ENCODE measurements at places on chromosomes 1 and 21.

- DNase-seq: no peak
Measured at GRCh38 chr1:48266576-48266975, 44.1 kb downstream of the SLC5A9 start.

DNA sequence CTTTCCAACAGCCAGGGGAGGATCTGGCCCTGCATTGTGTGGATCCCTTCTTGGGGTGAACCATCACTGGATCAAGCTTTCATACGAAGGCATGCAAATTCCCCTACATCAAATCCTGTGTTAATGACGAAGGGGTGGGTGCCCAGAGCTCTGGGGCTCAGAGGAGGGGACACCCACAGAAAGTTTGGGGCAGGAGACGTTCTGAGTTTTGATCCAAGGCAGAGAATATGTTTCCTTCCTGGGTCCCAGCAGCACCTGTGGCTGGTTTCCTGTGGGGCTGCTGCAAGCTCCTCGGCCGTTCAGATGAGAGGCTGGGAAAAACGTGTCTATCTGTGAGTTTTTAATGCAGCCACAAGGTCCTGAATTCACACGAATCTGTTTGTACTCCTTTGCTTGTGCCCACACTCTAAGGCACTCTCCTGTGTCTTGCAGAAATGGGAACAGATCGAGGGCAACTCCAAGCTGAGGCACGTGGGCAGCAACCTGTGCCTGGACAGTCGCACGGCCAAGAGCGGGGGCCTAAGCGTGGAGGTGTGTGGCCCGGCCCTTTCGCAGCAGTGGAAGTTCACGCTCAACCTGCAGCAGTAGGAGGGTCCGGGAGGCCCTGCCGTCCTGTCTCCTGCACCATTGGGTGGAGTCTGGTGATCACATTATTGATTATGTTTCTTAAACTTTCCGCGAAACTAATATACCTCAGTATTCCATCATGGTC, 147.1 kb downstream of the PGBD5 start:
- DNase-seq: no peak

GRCh38 chr21:36757196-36757595, 58.3 kb downstream of the SIM2 start:
- no peak for DNase-seq

DNA sequence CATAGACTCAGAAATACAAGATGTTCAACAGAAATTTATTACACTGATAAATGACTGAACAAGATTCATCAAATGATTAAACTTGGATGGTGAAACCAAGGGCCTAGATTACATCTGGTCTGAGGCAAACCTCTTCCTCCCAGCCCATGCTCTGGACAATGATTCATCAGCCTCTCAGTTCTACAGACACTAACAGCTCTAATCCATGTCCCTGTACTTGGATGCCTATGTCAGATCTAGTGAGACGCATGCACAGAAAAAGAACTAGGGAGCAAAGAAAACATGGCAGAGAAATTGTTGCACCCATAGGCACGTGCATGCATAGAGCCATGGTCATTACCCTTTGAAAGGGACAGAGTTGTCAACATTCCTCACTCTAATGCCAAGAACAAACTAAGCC, 250.1 kb downstream of the KCNH1 start:
- DNase-seq: no peak

DNA sequence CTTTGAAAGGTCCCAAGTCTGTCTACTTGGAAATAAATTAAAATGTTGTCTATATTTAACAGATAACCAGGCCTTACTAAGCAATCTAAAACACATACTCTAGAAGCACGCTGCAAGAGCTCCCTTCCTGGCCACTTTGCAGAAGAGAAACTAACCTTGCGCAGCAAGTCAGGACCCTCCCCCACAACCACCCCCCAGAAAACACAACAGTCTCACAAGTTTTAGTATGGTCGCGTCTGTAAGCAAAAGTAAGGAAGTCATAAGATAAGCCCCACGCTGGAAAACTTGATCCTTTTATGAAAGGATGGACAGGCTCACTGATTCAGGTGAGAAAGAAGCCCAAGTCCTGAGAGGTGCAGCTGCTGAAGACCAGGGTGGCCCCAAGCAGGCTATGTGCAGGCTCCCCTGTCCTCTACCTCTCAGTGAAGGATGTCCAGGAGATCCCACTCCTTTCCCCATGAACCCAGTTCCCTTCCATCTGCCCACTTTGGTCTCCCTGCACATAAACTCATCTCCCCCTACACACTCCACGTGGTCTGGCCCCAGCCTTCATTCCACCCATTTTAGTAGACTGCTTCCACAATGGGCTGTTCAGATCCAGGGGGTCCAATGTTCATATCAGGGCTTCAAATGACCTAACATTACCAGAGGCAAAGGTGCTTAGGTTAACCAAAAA, 23.8 kb downstream of the HIVEP3 start:
- DNase-seq: no peak

GRCh38 chr1:66247415-66248208, 286.3 kb upstream of the SGIP1 start:
- DNase-seq: no peak

DNA sequence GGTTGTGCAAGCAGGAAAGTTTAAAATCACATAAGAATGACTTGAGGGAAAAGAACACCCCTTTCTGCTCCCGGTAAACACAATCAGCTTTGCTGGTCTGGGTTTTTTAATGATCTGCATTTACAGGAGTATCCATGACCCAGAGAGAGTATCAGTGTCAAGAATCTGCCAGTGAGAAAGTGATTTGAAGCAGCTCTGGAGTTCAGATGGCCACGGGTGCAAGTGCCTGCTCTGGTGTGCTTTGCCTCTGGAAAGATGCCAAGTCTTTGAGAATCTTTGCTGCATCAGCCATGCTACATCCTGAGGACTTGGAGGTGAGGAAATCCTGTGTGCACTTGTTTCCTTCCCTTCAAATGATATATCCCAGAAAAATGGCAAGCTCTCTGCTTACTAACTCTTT, 18.6 kb upstream of the MYSM1 start:
- no peak for DNase-seq

- no peak for DNase-seq
Measured at GRCh38 chr1:153866045-153866850, 56.5 kb downstream of the GATAD2B start.

- no peak for DNase-seq
Measured at GRCh38 chr1:8456308-8456912, 138.5 kb downstream of the SLC45A1 start.

DNA sequence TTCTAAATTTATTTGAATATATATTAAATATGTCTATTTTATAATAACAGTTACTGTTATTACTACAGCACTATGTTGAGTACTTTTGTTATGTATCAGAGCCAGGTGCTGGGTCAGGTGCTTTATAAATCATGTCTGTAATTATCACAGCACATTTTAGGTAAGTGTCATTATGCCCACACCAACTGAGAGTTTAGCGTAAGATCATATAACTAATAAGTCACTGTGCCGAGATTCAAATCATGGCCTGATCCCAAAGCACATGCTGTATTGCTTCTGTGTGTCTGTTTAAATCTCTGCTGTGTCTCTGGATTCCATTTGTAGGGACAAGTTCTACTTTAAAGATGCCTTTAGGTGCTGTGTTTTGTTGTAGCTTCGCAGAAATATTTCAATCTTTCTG, 1.9 kb downstream of the GPSM2 start:
- DNase-seq: no peak

DNA sequence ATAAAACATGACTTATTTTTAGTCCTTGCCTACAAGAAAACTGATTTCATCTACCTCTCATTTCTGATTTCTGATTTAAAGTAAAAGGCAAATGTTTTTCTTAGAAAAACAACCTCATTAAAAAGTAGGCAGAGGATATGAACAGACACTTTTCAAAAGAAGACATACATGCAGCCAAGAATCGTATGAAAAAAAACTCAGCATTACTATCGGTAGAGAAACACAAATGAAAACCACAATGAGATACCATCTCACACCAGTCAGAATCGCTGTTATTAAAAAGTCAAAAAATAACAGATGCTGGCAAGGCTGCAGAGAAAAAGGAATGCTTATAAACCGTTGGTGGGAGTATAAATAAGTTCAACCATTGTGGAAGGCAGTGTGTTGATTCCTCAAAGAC, 16.2 kb downstream of the ODR4 start:
- no peak for DNase-seq

GRCh38 chr1:5150191-5150590, 495.8 kb downstream of the AJAP1 start:
- no peak for DNase-seq

GRCh38 chr1:159100589-159100988, 24.0 kb upstream of the AIM2 start:
- no peak for DNase-seq

- DNase-seq: no peak
Measured at GRCh38 chr21:29504751-29505321, 206.1 kb downstream of the BACH1 start.

- no peak for DNase-seq
Measured at GRCh38 chr1:41618871-41619270, 134.4 kb upstream of the EDN2 start.

DNA sequence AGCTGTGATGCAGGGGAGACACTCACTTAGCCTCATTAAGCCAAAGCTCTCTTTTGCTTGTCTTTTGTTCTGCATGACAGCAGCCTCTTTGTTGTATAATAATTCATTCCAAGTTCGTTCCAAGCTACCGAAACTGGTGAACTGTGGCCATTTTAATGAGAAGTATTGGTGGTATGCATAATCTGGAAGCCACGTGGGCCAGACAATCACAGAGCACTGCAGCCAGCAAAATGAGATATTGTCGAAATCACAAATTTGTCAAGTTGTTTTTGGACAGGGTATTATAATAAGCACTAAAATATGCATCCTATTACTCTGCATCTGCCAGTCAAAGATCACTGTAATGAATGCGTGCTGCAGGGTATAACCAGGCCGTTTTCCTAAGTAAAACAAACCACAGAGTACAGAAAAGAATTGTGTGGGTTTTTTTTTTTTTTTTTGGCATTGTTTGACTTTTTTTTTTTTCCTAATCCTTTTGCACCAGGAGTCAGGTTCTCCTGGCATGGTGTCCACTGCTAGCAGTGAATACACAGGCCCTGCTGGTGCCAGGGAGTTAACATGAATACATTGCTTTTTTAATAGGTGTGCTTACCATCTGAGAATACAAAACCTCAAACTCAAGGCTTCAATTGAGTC, 423.9 kb downstream of the PTBP2 start:
- DNase-seq: no peak

- DNase-seq: no peak
Measured at GRCh38 chr1:111154021-111154999, 14.3 kb downstream of the CEPT1 start.

GRCh38 chr1:59477286-59477685, 180.4 kb downstream of the FGGY start:
- DNase-seq: no peak

GRCh38 chr1:30232288-30232899, 491.0 kb downstream of the MATN1 start:
- no peak for DNase-seq

GRCh38 chr1:4581807-4582206, 72.6 kb upstream of the AJAP1 start:
- DNase-seq: no peak

DNA sequence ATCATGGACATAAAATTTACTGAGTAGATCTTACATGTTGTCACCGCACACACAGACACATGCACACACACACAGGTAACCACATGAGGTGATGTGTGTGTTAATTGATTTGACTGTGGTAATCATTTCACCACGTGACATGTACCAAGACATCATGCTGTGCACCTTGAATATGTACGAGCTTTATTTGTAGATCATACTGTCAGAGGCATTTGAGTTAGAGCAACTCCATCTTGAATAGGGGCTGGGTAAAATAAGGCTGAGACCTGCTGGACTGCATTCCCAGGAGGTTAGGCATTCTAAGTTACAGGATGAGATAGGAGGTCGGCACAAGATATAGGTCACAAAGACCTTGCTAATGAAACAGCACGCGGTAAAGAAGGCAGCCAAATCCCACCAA, 31.7 kb upstream of the TRIM17 start:
- no peak for DNase-seq

DNA sequence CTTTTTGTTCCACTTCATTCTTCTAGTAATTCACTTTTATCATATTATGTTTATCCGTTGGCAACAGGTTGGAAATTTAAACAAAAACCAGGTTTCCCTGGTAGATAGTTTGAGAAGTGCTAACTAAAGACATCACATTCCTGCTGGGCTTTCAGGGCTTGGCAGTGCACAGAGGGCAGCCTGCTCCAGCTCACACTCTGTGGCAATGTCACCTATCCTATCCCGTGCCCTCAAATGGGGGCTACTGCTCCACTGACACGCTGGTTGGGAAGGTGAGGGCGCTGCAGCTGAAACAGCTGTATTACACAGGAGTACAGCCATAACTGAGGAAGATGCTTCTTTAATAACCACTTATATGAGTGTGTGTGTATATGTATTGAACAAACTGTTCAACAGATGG, 49.7 kb downstream of the RCAN1 start:
- no peak for DNase-seq

DNA sequence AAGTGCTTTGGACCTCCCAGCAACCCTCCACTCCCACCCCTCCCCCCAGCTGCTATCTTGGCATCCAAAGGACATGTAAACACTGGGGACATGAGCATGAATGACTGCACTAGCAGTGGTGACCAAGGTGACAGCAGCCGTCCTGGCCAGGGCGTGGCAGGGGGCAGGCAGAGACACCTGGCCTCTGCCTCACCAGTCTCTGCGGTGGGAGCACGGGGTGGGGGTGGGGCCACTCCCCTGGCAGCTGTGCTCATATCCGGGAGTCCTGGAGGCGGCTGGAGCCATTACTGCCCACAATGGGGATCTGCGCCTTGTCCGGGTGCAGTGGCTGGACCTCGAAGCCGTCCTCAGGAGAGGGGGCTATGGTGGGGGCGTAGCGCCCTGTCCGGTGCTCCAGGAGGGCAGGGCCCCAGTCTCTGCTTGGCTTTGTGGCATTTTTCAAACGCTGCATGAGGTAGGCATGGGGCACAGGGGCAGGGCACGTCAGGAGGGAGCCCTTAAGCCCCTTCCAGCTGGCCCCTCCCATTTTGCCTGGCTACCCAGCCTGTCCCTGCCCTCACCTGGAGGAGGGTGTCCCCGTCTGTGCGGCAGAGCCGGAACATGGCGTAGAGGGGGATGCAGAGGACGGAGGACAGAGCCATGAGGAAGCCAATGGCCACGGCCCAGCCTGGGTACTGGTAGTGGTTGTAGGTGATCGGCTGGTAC, 6.0 kb downstream of the CCDC24 start:
- DNase-seq: no peak

DNA sequence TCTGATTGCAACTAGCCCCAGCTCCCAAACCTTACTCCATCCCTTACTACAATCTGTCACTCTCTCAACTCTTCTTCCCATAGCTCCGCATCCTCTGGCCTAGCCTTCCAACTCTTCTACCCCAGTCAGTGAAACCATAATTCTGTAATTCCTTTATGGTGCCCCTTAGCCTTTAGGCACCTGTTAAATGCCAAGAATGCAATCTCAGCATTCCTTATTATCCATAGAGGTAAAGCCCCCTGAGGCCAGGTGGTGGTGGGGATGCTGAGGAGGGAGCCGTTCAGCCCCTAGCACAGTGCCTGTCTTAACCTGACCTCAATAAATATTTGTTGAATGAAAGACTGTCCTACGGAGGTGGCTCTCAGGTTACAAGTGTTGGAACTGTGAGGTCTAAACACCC, 14.0 kb downstream of the ATP1A2 start:
- DNase-seq: no peak

DNA sequence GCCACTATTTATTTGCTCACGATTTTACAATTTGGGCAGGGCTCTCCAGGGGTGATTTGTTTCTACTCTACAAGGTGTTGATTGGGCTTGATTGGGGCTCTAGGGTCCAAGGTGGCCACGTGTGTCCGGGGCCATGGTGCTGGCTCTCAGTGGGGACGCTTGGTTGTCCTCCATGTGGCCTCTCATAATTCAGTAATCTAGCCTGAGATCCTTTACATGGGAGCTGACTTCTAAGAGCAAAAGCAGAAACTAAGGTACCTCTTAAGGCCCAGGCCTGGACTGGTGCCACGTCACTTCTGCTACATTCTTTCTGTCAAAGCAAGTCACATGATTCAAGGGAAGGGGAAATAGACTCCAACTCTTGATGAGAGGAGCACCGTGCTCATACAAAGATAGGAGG, 8.1 kb upstream of the PSRC1 start:
- DNase-seq: no peak
